ENCODE measurements at places on chromosomes 1 and 21.

DNA sequence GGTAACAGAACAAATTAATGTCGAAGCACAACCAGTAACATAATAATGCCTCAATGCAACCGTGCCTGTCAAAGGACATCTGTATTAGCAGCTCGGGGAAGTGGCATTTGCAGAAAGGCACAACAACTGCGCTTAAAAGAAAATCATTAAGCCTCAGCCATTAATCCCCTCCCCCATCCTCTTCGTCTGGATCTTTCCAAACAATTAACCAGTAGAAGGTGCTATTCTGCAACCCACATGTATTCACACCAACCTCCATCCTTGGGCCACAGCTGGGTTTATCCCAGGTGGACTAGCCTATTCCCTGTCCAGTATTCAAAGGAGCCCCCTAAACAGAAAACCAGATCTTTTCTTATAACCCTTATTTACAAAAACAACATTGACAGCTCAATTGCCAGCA is 2.6 kb downstream of the RERE start:
- no peak for DNase-seq

GRCh38 chr1:202282025-202282371 is 59.7 kb downstream of the UBE2T start:
- DNase-seq, result peak; percentile 40

DNA sequence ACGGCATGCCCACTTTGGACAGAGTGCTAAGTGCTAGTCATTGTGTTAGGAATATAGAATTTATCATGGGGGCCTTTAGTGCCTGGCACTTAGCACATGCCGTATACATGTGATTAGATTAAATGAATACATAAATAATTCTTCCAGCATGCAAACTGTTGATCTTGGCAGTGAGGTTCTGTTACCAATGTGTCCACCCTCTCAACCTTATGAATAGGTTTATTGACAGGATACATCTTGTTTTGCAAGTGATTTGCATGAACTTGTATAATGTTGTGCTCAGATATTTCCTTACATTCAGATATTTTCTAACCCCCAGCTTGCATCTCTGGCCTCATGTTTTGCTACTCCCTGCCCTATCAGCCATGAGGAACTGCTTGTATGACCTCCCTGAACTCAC is 60.3 kb upstream of the ZNF648 start:
- DNase-seq, result no peak

- DNase-seq, result no peak
These were observed 64.6 kb downstream of the RHOU start for GRCh38 chr1:228799924-228800323.

- no peak for DNase-seq
These were observed 73.5 kb downstream of the PUM1 start for GRCh38 chr1:30991862-30992606.

DNA sequence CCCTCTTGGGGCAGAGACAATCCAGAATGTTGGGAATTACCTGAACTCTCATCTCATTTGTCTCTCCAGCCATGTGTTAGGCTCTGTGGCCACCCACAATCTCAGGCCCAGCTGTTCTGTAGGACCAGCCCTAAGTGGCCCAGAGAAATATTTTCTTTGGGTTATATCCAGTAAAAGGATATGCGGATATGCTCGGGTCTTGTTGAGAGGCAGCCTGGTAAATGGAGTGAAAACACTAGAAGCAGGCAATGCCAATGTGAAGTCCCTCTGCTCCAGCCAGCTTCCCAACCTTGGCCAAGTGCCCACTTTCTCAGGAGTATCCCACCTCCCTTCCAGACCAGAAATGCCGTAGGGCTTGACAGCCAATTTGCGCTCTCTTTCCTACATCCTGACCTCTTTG is 192.2 kb downstream of the ST6GALNAC3 start:
- no peak for DNase-seq

DNA sequence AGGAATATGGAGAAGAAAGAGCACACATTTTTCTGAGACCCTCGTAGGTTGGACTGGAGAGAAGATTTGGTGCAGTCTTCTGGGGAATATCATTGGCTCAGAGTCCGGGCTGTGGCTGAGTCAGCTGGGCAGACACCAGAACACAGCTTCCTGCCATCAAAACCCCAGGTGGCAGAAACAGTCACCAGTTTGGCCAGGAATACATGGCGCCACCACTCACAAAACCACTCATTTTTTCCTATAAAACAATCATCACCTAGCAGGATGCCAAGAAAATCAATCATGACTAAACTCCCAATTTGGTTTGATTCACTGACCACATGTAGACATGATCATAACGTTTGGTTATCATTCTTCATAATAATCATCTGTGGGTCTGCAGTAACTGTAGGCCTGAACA is 178.1 kb upstream of the PBX1 start:
- no peak for DNase-seq

GRCh38 chr1:239706245-239706892 is 320.0 kb downstream of the CHRM3 start:
- no peak for DNase-seq

GRCh38 chr21:16587141-16587581 is 857.4 kb downstream of the USP25 start:
- DNase-seq, result no peak

DNA sequence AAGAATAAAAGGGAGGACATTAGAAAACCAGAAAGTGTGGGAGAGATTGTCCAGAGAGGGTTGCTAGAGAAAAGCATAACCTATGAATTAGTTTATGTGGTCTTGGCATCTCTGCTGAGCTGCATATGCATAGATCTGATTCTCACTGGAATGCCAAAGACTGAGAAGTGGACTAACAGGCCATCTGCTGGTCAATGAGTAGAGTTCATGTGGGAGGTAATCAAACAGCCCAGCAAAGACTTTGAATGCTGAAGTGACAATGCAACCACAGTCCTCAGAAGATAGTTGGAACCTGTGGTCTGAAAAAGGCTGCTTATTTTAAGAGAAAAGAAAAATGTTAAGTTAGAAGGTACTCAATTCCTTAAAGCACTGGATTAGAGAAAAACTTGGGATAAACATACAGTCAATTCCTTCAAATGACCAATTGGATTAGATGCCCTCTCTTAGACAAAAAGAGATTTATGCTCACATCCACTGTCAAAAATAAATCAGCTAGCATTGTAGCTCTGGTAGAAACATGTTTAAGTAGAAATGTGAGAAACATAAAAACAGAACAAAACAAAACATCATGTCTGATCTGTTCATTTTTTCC is 382.8 kb downstream of the AMY1C start:
- DNase-seq, result no peak

DNA sequence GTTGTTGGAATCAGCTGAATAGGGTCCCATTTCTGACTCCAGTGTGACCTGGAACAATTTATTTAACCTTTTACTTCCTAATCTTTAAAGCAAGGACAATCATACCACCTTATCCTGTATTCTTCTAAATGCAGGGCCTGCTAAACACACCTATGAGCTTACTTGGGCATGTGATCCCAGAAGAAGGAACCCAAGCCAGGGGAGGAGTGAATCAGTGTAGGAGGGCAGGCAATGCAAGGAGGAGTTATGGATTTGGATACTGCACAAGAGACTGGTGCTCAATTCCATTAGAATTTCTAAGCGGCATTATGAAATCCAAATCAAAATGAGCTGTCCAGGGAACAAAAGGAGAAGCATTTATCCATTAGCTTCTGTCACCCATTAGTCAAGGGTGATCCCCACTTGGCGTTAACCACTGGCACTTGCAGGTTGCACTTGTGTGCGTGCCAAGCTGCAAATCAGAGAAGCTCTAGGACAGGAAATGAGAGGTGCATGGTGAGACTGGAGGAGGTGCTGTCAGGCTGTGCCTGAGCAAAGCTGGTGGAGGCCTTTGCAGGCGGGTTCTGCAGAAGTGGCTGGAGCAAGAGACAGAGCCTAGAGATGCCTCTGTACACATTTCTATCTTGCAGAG is 297.2 kb upstream of the PLXNA2 start:
- DNase-seq, result no peak

- DNase-seq, result no peak
These were observed 86.5 kb downstream of the LACTBL1 start for GRCh38 chr1:22886211-22886610.

DNA sequence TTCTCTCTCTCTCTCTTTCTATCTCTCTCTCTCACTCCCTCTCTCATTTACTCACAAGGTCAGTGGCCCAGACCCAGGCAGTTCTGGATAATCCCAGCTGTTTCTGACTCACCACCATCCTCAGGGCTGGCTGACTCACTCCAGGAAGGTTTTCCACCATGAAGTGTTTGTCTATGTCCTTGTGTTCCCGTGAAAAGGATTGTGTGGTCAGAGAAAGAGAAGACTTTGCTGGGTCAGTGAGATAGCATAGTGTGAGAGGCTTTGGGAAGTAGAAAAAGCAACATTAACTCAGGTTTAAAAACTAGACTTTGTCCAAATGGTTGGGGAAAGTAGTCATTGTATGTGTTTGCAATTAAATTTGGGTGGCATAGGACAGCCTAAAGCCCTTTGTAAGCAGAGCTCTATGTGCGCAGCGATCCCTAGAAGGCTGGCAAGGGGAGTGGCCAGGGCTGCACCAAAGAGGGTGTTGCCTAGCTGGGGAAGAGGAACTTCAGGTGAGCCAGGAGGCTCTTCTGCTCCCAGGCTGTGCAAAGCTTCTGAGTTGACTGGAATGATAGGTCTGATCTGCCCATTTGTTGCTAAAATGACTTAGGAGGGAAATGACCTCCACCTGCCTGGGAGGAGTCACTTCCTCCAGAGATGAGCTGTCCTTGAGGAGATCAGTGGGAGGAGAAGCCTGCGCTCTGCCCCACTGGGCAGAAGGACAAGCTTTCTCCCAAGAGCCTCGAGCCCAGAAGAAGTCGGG is 4.9 kb upstream of the CAPN2 start:
- no peak for DNase-seq

DNA sequence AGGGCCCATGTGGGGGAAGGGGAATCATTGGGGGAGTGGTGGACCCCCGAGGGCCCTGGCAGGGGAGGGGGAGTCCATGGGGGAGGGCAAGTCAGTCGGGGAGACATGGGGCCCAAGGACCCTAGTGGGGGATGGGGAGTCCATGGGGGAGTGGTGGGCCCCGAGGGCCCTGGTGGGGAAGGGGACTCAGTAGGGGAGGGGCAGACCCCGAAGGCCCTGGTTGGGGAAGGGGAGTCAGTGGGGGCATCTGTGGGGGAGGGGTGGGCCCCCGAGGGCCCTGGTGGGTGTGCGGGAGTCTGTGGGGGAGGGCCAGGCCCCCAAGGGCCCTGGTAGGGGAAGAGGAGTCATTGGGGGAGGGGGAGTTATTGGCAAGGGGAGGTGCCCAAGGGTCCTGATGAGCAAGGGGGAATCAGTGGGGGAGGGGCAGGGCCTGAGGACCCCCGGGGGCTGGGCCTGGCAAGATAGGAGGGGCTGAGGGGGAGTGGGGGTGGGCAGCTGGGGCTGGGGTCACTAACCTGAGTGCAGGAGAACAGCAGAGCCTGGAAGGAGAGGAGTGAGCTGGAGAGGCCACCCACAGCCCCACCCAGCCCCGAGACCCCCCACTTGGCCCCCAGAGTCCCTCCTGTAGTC is 2.1 kb downstream of the MXRA8 start:
- DNase-seq, result no peak

DNA sequence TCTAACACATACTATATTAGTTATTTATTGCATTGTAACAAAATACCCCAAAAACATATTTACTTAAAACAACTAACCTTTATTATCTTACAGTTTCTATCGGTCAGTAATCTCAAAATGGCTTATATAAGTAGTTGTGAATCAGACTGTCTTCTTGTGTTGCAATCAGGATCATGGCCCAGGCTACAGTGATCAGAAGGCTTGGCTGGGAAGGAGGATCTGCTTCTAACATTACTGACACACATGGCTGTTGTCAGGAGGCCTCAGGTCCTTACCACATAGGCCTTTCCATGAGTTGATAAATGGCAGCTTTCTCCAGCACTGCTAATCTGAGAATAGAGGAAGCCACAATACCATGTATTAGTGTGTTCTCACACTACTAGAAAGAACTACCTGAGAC is 33.7 kb downstream of the CFH start:
- no peak for DNase-seq

- no peak for DNase-seq
These were observed 220.7 kb downstream of the LTN1 start for GRCh38 chr21:28771790-28772501.

- DNase-seq, result no peak
These were observed 51.0 kb downstream of the RUNX3 start for GRCh38 chr1:24878775-24879742.

DNA sequence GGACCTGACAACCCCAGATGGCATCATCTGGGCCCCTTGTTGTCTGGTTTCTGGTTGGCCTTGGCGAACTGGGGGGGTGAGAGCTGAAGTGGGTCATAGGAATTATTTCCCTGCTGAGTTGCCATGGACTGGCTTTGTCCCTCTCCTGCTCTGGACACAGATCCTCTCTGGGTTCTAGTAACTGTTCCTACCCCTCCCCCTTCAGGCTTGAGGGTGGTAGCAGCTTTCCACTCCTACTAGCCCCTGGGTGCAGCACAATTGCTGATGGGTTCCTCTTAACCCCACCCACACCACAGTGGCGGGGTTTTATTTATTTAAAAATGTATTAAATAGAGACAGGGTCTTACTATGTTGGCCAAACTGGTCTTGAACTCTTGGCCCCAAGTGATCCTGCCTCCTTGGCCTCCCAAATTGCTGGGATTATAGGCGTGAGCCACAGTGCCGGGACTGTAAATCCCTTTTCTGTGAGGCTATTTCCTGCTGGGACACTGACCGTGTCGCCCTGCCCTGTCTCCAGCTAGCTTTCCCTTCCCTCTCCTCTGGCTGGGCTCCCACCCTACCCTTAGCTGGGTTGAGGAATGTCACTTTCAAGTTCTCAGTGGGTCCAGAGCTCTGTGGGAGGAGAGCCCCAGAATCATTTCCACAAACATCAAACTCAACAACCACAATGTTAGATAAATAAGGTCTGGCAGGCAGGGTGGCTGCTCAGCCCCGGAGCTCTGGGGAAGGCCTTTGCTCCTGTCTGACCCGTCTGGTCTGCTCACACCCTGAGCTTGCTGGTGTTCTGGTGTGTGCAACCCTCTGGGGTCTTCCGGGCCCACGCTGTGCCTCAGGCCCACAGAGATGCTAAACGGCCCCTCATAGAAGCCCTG is 112.7 kb upstream of the WNT4 start:
- no peak for DNase-seq

DNA sequence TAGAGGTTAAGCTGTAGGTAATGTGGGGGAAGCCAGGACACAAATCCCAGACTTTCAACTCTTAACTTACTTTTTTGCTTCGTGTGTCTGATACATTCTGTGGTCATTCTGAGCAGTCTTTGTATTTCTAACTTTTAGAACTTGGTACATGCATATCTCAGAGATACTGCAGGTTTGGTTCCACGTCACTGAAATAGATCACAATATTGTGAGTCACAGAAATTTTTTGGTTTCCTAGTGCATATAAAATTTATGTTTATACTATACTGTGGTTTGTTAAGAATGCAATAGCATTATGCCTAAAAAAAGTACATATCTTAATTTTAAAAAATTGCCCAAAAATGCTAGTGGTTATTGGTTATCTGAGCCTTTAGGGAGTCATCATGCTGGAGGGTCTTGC is 3.2 kb downstream of the URB2 start:
- DNase-seq, result no peak

DNA sequence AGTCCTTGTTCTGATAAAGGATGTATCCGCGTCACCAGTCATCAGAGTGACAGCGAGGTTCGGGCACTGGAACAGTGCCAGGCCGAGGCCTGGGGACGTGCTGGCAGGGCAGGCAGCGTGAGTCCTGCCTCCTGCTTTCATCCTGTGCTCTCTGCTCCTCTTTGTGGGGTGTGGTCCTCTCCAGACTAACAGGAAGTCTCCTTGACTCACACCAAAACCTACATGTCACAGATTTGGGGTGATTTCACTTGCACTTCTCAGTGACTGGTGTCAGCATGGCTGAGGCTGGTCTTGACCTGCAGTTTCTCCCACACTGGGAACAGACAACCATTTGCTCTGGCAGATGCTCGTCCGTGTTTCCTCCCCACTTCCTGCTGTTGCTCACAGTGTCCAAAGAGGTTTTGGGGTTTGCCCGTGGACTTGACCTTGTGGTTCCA is 8.8 kb upstream of the NLRP3 start:
- no peak for DNase-seq
